ENCODE measurements at places on chromosomes 6 and 20.

DNA sequence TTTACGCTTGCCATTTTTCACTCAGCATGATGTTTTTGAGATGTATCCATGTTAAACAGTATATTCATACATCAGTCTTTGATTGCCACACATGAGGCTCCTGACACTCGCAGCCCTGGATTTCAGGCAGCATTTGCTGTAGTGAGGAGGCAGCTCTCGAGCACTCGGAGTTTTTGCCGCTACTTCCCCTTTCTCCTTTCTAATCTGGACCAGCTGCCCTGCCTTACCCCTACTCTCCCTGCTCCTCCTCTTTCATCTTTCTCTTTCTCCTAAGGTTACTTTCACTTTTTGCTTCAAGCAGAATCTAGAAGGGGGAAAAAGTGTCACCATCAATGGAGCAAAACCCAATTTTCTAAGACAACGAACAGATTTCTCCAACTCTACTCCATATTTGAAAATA is 5.9 kb upstream of the CST3 start:
- no peak for DNase-seq

- DNase-seq: no peak
Observed at GRCh38 chr6:219019-219570, 73.2 kb upstream of the DUSP22 start.

- peak; percentile 55 for DNase-seq
Observed at GRCh38 chr6:105836889-105837288, 249.2 kb upstream of the PRDM1 start.

GRCh38 chr6:13116155-13116554 is 212.2 kb downstream of the TBC1D7 start:
- DNase-seq: no peak

GRCh38 chr6:117473401-117473800 is 9.1 kb upstream of the DCBLD1 start:
- DNase-seq: no peak

DNA sequence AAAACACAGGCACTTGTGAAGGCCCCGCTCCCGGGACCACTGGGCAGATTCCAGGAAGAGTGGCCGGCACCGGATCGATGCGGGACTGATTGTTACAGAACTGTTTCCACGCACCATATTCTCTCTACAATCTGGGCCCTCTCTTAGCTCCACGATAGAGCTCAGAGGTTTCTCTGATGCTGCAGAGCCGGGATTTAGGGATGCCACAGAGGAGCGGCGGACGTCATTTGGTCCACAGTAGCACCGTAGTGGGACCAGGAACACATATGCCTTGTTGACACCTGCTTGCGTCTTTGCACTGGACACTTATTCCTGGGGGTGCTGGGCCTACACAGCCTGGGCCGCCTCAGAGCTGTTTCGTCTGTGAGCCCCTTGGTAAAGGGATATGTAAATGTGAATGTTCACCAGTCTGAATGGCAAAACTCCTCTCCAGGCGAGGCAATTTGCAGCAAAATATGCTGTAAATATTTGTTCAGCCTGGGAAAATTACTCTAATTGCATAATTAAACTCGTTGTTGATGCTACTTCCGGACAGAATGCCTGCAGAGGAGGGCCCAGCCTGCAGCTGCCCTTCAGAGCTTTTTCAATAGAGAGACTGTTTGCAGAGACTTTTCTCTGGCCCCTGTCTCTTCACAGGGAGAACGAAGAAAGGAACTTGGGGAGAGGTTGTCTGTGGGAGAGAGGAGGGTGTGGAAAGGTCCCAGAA is 9.4 kb downstream of the PCK1 start:
- DNase-seq: no peak

DNA sequence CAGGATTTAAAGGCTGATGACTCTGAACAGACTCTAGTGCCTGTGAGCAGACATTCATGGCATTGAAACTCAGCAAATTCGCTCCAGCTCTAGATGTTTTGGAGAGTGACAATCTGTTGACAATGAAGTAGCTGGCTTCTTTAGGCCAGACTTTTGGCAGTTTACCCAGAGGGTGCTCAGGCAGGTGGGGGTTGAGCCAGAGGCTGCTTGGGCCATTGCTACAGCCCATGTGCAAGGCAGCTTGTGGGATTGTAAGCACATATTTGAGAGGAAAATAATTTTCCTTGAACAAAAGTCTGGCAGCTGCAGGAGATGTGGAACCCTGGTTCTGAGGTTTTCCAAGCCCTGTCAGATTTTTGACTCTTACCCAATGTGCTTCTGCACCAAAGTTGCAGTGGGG is 311.6 kb downstream of the CDC5L start:
- no peak for DNase-seq

DNA sequence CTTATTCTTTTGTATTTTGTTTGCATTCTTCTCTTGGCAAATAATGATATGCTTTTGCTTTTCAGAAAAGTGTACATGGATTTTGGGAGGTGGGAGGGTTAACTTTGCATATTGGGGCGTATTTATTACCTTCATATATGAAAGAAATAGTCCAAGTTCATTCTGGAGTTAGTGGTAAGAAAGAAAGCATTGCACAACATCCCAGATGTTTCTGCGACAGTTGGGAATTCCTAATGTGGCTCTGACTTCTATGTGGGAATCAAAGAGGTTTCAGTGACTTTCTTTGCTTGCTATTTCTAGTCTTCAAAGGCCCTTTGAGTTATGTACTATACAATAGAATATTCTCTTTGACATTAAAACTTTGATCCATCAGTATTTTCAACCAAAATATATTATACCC is 78.1 kb downstream of the MMUT start:
- no peak for DNase-seq

DNA sequence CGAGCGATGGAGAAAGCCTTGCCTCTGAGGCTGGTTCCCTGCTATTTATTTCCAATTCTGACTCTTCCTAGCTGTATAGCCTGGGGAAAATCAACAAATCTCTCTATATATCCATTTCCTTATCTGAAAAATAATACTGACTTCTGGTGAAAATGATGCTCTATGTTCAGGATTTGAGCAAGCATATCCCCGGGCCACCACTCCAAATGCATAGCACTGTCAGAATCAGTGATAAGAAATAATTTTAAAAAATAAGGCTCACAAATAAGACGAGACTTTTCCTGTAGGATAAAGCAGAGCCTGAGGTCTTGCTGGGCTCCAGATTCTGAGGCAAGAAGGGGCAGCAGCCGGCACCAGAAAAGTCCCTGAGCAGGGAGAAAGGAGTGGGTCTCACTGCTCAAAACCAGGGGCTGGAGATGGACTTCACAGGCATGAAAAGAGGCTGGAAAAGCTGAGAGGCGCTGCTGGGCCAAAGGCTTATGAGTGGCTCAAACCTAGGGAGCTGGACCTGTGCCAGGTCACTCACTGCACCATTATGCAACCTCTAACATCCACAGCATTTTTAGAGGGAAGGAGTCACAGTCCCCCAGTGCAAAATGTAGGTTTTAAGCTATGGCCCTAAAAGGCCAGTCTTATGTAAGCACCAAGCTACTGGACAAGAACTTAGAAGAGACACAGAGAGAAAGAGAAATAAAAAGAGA is 48.1 kb upstream of the SLC17A4 start:
- peak; percentile 22 for DNase-seq

DNA sequence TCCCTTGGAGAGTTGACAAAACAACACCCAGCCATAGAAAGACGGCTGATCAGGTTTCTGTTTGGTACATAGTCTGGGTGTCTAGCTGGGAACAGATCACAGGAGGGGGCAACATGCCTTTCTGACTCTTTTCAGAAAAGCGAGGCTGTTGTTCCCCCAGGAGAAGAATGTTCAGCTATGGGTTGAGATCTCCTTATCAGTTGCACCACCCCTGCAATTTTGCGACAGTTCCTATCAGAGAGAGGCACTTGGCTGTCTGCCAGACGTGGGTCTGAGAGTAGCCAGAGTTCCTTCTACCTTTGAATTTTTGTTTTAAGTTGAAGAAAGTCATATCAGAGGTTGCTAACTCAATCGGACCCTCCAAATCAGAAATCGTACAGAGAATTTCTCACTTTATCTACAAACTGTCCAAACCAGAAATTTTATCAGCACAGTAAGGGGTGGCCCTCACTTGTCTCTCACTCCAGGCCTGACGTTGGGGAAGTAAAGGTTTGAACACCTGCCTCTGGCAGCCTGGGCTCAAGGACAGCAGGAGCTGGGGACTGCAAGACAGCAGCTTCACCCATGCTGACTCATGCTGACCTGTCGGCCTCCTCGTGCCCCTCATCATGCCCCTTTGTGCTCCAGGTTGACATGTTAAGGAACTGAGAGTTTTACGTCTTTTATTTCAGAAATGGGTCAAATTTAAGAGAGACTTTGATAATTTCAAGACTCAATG is 42.3 kb downstream of the TMC2 start:
- no peak for DNase-seq

- DNase-seq: peak; percentile 71
Observed at GRCh38 chr6:21538186-21538798, 55.3 kb upstream of the SOX4 start.

- DNase-seq: no peak
Observed at GRCh38 chr6:148596891-148597455, 149.9 kb upstream of the UST start.

DNA sequence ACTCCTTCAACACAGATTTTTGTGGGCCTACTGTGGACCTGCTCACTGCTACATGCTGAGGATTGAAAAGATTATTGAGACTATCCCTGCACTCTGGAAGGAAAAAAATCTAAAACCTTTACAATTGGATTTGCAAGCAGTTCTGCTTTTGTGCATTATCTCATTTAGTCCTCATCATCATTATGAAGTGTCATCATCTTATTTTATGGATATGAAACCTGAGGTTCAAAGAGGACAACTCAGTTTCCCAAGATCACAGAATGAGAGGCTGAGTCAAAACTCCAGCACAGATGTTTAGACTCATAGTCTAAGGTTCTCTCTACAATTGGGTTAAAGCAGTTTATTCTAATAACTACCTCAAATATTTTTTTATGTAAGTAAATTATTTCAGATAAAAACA is 160.2 kb upstream of the MARCKS start:
- no peak for DNase-seq

DNA sequence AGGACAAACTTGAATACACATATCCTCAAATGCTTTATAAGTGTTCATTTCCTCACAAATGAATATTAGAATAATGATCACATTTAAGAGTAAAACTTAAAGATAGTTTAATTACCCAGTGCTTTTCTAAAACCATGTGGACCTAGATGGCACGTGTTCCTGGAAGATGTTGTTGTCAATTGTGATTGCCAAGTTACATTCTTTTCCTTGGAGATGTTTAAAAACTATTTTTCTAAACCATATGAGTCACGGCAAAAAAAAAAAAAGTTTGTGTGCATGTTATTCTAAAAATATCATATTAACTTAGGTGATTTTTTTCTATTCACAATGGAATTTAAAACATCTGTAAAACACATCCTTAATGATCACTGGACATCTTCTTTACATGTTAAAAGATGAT is 51.1 kb downstream of the RCAN2 start:
- no peak for DNase-seq

- DNase-seq: peak; percentile 84
Observed at GRCh38 chr20:25309395-25310267, 61.7 kb downstream of the PYGB start.

DNA sequence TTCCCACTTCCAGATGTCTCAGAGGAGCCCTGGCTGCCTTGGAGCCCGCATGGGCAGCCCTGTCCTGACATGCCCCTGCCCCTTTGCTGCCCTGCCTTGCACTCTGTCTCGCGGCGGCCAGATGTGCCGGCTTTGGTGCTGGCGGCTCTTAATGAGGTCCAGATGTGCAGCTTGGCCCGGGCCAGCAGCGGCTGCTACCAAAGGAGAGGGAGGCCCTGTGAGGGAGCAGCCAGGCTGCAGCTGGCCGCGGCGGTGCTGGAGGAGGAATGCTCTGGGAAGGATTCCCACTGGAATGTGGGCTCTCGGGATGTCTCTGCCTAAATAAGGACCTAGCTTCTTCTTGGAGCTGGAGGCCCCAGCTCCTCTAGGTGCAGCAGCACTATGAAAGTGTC is 72.4 kb downstream of the FGD2 start:
- DNase-seq: no peak

GRCh38 chr6:156662025-156662445 is 115.1 kb upstream of the ARID1B start:
- DNase-seq: peak; percentile 47

DNA sequence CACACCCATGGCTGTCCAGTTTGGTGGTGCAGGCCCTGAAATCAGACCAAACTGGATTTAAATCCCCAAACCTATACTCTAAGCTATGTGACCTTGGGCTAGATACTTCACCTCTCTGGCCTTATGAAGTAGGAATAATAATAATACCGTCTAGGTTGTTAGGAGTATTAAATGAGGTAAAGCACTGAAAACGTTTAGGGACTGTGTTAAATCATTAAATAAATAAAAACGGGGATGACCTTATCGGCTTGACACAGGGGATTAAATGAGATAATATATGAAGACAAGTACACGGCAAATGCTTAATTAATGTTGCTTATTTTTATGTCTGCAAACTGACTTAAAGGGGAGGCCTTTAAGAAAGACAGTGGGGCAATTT is 672 bp upstream of the STK4 start:
- DNase-seq: no peak

DNA sequence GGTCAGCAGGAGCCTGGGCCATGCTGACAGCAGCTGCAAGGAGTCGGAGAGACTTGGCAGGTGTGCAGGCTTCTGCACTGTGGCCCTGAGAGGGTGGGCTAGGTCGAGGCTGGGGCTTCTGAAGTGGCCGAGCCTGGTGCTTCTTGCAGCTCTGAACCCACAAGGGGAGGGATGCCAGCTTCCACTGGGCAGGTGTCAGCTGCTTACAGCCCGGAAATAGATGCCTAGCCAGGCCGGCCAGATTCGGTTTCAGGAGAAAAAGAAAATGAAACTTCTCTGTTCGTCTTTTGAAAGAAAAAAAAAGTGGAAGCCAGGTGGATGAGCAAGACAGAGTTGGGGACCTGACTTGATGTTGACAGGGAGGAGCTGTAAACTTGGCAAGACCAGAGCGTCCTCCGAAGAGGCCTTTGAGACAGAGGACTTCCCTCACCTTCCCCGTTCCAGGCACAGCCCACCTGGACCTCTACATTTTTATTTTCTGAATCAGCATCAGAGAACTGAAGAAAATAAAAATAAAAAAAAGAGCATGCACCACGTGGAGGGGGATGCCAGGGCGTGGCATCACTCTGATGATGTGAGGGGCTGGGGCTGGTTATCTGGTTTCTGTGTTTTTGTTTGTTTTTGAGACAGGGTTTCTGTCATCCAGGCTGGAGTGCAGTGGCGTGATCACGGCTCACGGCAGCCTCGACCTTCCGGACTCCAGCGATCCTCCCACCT is at the start of gene ZBP1:
TSS of gene ZBP1 (minus strand) at position 153 of the 717 bp plus-strand sequence. CDS start at position 22, 131 bp downstream.
- DNase-seq: peak; percentile 50

Measured in kidney tubule cell (primary cell).